ENCODE measurements at places on chromosomes 13 and 19. TPM values are rescaled to one million over a fixed set of nuclear protein-coding genes. Genes with fewer than 3 reads are reported as not detected.

The CGB1 gene
- not detected for total RNA-seq

The ZNF132 gene
- 3.1 TPM for total RNA-seq

The LYPD3 gene
- 0.90 TPM for total RNA-seq

The MYCBP2 gene
- total RNA-seq, result 78.6 TPM

The ITGBL1 gene
- total RNA-seq, result 2.4 TPM

The HSPBP1 gene
- 35.8 TPM for total RNA-seq
